ENCODE measurements at places on chromosomes 5 and 9. TPM values are rescaled to one million over a fixed set of nuclear protein-coding genes. Genes with fewer than 3 reads are reported as not detected.

The IL9 gene
- total RNA-seq, result not detected

The GPR151 gene
- 13.5 TPM for total RNA-seq

The ARHGEF39 gene
- total RNA-seq, result 36.4 TPM

The TMC1 gene
- total RNA-seq, result 0.09 TPM

The SLC22A4 gene
- not detected for total RNA-seq

The DNLZ gene
- 11.5 TPM for total RNA-seq

GRCh38 chr5:173423452-173424117 lies 95.4 kb upstream of the STC2 start:
- DNase-seq, result peak; percentile 12

GRCh38 chr5:35838370-35839042 lies 18.2 kb upstream of the IL7R start:
- DNase-seq, result no peak

DNA sequence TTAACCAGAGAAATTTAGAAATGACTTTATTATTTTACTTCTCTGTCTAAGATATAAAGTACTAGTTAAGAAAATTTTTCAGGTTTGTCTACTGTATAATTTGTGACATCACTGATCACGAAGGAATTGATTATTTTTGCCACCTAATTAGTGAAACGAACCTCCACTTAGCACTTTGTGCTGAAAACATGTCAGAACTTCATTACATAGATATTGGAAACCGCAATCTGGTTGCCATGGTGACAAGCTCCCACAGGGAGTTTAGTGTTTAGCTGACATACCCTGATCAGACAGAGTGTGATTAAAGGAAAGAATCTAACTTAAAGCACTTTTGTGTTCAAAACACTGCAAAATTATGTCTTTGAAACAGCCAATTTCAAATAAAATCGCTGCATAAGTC lies 668.4 kb upstream of the CCNG1 start:
- DNase-seq, result no peak

- DNase-seq, result no peak
Observed at GRCh38 chr9:85027870-85028269, 358.3 kb downstream of the NTRK2 start.
